ENCODE measurements at places on chromosomes 1 and 21. TPM values are rescaled to one million over a fixed set of nuclear protein-coding genes. Genes with fewer than 3 reads are reported as not detected.

- H3K27me3 ChIP-seq, result no peaks in the 10 kb centered on the region
- H3K4me3 ChIP-seq, result peak overlapping the region; percentile 61
- peaks cover 66% of the 10 kb centered on the region for H3K4me1 ChIP-seq
- H3K27ac ChIP-seq, result peak overlapping the region; percentile 52
Measured at GRCh38 chr1:41662765-41663437, 178.4 kb upstream of the EDN2 start.

- no peak overlapping the region for H3K27ac ChIP-seq
- H3K4me1 ChIP-seq, result no peaks in the 10 kb centered on the region
- H3K27me3 ChIP-seq, result no peaks in the 10 kb centered on the region
- no peak for DNase-seq
- no peaks in the 10 kb centered on the region for H3K36me3 ChIP-seq
Measured at GRCh38 chr1:185402930-185403329, 85.9 kb upstream of the IVNS1ABP start.

- no peaks in the 10 kb centered on the region for H3K27me3 ChIP-seq
- no peak overlapping the region for H3K4me3 ChIP-seq
- H3K36me3 ChIP-seq, result no peaks in the 10 kb centered on the region
- no peak overlapping the region for H3K27ac ChIP-seq
Measured at GRCh38 chr1:22915816-22916470, 56.7 kb downstream of the LACTBL1 start.

The CD101 gene
- total RNA-seq, result 1.2 TPM

GRCh38 chr21:44064852-44065403 is 42.3 kb upstream of the PWP2 start:
- peaks cover 8% of the 10 kb centered on the region for H3K36me3 ChIP-seq
- no peaks in the 10 kb centered on the region for H3K27me3 ChIP-seq
- DNase-seq, result no peak
- no peak overlapping the region for H3K4me3 ChIP-seq
- no peaks in the 10 kb centered on the region for H3K4me1 ChIP-seq

The CCDC30 gene
- 2.0 TPM for total RNA-seq

The LRRC71 gene
- total RNA-seq, result not detected

DNA sequence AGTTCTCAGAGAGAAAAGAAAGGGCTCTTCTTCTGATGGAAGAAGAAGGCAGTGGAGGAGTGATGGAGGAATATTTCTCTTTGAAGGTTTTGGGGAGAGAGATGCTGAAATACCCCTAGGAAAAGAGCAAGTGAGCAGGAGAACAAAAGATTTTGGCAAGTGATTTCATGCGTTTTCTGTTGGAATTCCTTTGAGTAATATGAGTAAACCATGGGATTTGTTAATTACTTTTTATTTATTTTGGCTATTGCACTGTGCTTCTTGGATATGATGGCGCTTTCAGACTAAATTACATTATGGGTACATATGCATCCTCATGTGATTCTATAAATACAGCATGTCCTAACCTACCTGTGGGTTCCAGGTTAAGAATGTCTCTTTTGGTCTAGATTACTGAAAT is 210.1 kb upstream of the PTGFR start:
- no peak overlapping the region for H3K4me3 ChIP-seq
- no peaks in the 10 kb centered on the region for H3K4me1 ChIP-seq
- H3K27me3 ChIP-seq, result no peaks in the 10 kb centered on the region
- no peak overlapping the region for H3K27ac ChIP-seq

GRCh38 chr1:7334475-7335035 is 436.5 kb upstream of the VAMP3 start:
- no peaks in the 10 kb centered on the region for H3K4me1 ChIP-seq
- H3K4me3 ChIP-seq, result no peak overlapping the region
- H3K27ac ChIP-seq, result no peak overlapping the region
- no peaks in the 10 kb centered on the region for H3K27me3 ChIP-seq

The HMGCS2 gene
- total RNA-seq, result 0.20 TPM

The CAPN2 gene
- total RNA-seq, result 173 TPM

DNA sequence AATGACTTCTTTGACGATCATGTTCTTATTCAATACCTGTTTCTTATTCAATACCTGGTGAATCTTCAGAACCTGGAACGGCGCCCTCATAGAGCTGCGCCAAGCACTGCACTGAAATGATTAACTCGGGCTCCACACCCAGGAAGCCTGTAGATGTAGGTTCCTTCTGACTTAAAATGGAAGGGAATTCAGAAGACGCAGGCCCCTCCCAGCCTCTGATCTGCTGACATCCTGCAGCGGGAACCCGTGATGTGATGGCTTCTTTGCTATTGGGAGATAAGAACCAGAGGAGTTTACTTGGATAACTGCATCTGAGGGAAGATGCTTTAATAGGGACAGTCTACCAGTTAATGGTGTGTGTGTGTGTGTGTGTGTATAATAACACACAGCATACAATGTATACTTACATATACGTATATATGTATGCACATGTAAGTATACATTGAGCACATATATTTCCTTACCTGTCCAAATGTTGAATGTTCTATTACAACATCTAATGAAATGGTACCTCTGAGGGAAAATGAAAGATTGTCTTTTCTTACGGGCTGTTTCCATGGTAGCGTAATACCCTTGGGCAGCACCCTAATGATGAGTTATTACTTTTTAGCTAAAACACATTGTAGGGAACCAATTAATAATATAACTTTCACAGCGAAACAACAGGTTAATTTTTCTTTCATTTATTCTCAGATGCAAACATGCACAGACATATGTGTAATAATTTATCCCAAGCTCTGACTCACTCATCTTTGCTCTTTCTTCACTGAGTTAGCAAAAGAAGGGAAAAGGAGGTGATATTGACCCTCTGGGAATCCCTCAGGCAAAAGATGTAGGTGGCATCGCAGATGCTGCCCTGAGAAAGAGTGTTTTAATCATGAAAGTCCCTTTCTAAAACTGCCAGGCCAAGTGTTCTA is 379.8 kb downstream of the SIPA1L2 start:
- no peak overlapping the region for H3K4me3 ChIP-seq
- no peaks in the 10 kb centered on the region for H3K4me1 ChIP-seq
- no peak overlapping the region for H3K27ac ChIP-seq
- H3K27me3 ChIP-seq, result no peaks in the 10 kb centered on the region

The S100A2 gene
- 24.8 TPM for total RNA-seq

- H3K27me3 ChIP-seq, result no peaks in the 10 kb centered on the region
- H3K27ac ChIP-seq, result no peak overlapping the region
- H3K4me3 ChIP-seq, result no peak overlapping the region
- H3K4me1 ChIP-seq, result peaks cover 16% of the 10 kb centered on the region
Measured at GRCh38 chr1:10986525-10986890, 25.9 kb upstream of the TARDBP start.

- no peak overlapping the region for H3K4me3 ChIP-seq
- H3K27me3 ChIP-seq, result no peaks in the 10 kb centered on the region
- no peaks in the 10 kb centered on the region for H3K36me3 ChIP-seq
- no peak for DNase-seq
Measured at GRCh38 chr1:228162286-228163006, 3.2 kb upstream of the IBA57 start.

- H3K27me3 ChIP-seq, result no peaks in the 10 kb centered on the region
- H3K4me3 ChIP-seq, result no peak overlapping the region
- no peaks in the 10 kb centered on the region for H3K4me1 ChIP-seq
- peaks cover 24% of the 10 kb centered on the region for H3K36me3 ChIP-seq
- H3K27ac ChIP-seq, result no peak overlapping the region
Measured at GRCh38 chr1:27990920-27991537, 31.3 kb downstream of the XKR8 start.

The PDE4B gene
- total RNA-seq, result 76.9 TPM

GRCh38 chr21:23936224-23936623 is 1671.1 kb downstream of the MRPL39 start:
- no peak overlapping the region for H3K4me3 ChIP-seq
- no peaks in the 10 kb centered on the region for H3K27me3 ChIP-seq
- no peak for DNase-seq

The ERICH3 gene
- total RNA-seq, result not detected

The C1orf53 gene
- 4.2 TPM for total RNA-seq

GRCh38 chr1:41278076-41278475 is 36.0 kb upstream of the SCMH1 start:
- H3K4me1 ChIP-seq, result no peaks in the 10 kb centered on the region
- H3K27ac ChIP-seq, result no peak overlapping the region
- no peaks in the 10 kb centered on the region for H3K36me3 ChIP-seq
- H3K27me3 ChIP-seq, result no peaks in the 10 kb centered on the region
- no peak overlapping the region for H3K4me3 ChIP-seq

DNA sequence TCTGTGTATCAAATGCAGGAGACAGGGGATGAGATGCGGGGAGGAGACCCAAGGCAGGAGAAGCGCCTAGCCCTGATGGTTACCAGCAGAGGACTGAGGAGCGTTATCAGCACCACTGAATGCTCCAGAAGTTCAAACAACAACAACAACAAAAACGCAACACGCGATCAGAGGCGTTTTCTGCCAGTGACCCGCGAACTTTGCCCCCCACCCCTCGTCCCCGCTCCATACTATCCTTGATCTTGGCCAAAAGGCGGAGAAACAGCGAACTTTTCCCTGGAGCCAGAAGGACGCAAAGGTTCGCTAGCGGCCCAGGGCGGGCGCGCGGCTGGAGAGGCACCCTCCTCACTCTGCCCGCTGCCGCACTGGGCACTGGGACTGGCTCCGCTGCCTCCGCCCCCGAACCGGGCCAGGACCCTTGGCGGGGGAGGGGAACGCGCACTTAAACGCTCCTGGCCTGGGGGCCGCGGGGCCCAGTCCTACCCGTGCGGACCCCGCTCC is 699 bp downstream of the ECHDC2 start:
- no peaks in the 10 kb centered on the region for H3K27me3 ChIP-seq
- H3K27ac ChIP-seq, result peak overlapping the region; percentile 7
- peaks cover 5% of the 10 kb centered on the region for H3K4me1 ChIP-seq

The TIAM1 gene
- total RNA-seq, result 47.8 TPM

The KCNK2 gene
- 0.27 TPM for total RNA-seq

The AADACL4 gene
- total RNA-seq, result not detected

- H3K27ac ChIP-seq, result no peak overlapping the region
- H3K27me3 ChIP-seq, result no peaks in the 10 kb centered on the region
- DNase-seq, result no peak
- H3K4me1 ChIP-seq, result no peaks in the 10 kb centered on the region
Measured at GRCh38 chr1:7657287-7658016, 113.6 kb upstream of the VAMP3 start.

GRCh38 chr1:218779341-218780100 is 394.2 kb upstream of the LYPLAL1 start:
- H3K27me3 ChIP-seq, result no peaks in the 10 kb centered on the region
- H3K4me3 ChIP-seq, result no peak overlapping the region
- no peak overlapping the region for H3K27ac ChIP-seq
- H3K36me3 ChIP-seq, result no peaks in the 10 kb centered on the region
- H3K4me1 ChIP-seq, result no peaks in the 10 kb centered on the region
- no peak for DNase-seq

The ZNF648 gene
- total RNA-seq, result 0.57 TPM

DNA sequence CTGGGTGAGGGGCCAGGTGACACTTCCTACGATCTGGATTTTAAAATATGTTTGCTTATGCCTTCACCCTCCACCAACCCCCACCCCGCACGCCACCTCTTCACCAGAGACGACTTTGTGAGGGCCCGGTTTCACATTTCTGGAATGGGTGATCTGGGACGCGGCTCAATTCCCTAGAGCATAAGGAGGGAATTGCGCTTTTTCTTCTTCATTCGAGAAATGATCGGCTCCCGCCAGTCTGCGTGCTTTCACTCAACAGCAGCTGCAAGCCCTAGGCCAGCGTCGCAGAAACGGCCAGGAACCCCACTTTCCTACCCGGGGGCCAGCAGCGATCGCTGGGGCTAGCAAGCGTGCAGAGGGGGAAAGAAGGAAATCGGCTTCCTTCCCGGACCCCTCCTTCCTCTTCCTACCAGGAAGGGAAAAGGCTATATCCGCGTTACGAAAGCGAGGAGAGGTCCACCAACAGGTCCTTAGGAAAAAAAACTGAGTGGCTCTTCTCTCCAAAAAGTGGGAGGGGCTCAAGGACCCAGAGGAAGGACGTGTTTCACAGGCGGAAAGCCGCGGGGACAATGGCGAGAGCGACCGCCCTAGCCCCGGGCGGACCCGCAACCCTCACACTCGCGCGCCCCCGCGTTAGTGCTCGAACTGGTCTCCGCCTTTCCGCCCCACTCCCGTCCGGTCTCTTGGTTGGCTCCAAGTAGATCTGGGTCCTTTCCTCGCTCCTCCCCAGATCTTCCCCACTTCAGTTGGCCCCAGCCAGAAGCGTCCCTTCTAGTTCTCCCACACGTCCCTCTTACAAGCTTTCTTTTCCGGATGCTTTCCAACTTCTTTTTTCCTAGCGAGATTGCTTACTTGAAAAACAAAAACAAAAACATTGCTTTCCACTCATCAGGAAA is 1.1 kb upstream of the ADAMTS1 start:
- no peak for DNase-seq
- H3K27me3 ChIP-seq, result no peaks in the 10 kb centered on the region
- H3K4me1 ChIP-seq, result no peaks in the 10 kb centered on the region
- H3K36me3 ChIP-seq, result no peaks in the 10 kb centered on the region
- no peak overlapping the region for H3K27ac ChIP-seq
- H3K4me3 ChIP-seq, result no peak overlapping the region
